ENCODE measurements at places on chromosomes 5 and 9.

GRCh38 chr5:154015071-154015693 is 23.5 kb downstream of the FAM114A2 start:
- DNase-seq: no peak

- DNase-seq: no peak
Observed at GRCh38 chr9:82206490-82206889, 217.9 kb downstream of the SPATA31D1 start.

- no peak for DNase-seq
Observed at GRCh38 chr9:81683238-81683637, 6.1 kb downstream of the TLE1 start.

DNA sequence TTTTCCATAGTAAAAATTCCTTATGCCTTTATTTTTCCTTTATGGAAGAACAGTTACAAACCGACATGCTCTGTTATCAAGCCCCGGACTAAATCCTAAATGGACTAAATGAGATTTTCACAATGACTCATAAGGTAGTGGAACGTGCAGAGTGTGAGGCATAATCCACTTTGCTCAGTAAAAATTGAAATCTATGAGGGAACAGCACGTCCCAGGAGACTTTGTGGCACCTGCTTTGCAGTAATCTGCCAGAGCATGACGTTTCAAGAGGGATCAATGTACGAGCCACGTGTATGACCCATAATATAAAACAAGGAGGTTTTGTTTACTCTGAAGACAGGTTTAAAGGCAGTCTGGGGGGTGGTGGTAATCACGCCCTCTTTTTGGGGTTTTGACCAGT is 83.8 kb upstream of the GNA14 start:
- no peak for DNase-seq

DNA sequence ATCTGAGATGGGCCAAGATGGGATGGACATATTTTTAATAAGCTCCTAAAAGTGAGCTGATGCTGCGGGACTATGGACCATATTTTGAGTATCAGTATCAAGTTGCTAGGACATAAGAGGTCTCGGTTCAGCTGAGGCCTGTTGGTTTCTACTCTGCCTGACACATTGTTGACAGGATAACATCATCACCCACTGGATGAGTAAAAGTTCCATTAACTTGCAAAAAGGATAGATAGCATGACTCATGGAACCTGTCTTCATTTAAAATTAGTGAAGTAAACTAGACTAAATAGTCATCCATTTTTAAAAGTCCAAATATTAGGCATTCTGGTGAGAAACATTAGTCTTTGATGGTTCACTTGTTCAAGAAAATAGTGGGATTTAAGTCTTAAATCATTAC is 33.3 kb downstream of the PARP8 start:
- DNase-seq: no peak
